ENCODE measurements at places on chromosomes 12 and 14.

- no peak for DNase-seq
These were observed 37.7 kb upstream of the TXNRD1 start for GRCh38 chr12:104177663-104178501.

DNA sequence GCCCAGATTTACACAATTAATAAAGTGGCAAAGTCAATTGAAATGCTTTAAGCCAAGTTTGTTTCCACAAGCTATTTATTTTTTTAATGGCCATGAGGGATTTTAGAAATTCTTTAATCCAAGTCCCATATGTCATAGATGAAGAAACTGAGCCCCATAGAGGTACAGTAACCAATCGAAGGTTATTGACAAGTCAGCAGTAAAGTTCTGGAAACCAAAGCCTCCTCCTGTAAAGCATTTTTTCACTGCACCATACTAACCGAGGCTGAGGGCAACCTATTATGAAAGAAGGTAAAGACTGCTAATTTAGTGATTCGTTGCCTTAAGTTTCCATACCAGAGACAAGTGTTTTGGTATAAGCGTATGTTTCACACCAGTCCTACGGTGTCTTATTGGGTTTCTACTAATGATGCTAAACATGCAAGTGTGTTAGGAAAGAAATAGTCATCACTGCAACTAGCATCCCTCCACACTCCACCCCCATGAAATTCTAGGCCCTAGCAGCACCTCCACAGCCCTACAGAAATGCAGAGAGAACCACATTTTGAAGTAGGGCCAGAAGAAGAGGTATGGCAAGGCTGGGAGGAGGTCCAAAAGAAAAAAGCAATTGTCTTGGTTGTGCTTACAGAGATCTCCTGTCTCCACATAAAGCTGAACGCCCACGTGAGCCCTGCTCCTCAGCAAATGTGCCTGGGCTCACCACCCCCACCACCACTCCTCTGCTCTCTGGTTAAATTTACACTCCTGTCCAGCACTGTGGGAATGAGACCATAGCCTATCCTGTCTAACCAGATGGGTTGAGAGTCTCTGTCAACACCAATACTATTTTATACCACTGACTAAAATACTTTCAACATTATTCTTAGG, 271.1 kb upstream of the G2E3 start:
- DNase-seq, result no peak

DNA sequence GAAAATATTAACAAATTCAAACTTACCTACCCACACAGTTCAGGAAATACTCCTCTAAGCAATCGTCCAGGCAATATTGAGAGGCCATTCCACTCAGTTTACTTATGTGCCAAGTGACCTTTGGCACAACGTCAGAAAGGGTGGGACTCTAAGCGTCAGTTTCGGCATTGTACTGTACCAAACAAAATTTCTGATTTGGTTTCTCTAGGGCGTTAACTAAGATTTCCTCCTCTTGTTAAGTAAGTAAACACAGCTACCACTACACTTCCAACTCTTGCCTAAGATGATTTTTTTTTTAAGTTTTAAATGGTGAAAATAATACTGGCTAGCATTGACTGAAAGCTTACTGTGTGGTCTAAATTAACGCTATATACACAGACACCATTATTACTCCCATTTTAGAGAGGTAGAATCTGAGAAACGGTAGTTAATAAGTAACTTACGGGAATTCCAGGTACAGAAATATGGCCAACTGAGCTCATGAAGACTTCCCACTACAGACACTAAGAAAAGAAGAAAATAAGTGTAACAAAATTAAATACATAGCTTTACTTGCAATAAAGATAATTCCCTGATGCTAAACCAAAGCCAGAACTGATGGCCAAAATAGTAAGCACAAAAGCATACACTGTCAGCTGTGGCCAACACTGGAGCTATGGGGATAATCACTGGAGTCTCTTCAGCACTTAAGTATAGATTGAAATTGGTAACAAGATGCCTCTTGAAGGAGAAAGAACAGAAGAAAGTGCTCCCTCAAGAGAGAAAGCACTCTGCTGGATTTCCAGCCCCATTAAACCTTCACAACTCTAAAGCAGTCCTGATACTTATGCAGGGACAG, 76.1 kb downstream of the EPS8 start:
- no peak for DNase-seq

DNA sequence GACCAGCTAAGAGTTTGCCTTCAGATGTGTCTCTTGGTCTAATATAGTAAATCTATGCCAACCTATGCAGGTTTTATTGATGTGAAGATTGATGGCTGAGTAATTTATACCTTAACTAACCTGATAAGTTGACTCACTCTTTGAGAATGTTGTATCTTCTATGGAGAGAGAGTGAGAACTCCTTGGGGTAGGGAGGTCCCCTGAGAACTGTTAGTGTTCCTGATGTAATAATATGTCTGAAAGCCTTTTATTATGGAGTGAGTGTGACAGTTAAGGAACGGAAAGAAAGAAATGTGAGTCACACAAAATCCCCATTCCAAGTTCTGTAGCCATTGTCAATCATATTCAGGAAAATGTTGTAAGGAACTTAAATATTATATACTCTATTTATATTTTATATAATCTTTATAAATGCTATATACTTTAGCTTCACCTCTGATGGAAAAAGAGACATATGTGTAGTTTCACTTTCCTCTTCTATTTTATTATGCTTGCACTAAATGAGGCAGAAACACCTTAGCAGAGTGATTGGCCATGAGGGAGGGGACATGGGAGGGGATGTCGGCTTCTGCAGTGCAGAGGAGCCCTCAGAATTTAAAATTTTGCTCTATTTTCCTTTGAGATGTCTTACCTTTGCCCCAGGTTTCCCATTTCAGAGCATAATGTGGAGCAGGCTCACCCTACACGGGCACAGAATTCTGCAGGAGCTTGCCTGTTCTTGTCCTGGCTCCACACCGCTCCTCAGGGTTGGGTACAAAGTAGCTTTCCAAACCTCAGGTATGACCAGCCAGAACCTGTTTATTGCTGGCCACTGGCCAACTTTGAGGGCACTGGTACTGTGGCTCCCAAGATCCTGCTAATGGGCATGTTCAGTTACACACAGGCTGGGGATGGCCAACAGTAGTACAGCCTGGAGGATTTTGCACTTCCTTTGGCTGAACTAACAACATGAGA, 57.7 kb downstream of the ARF6 start:
- DNase-seq, result no peak

DNA sequence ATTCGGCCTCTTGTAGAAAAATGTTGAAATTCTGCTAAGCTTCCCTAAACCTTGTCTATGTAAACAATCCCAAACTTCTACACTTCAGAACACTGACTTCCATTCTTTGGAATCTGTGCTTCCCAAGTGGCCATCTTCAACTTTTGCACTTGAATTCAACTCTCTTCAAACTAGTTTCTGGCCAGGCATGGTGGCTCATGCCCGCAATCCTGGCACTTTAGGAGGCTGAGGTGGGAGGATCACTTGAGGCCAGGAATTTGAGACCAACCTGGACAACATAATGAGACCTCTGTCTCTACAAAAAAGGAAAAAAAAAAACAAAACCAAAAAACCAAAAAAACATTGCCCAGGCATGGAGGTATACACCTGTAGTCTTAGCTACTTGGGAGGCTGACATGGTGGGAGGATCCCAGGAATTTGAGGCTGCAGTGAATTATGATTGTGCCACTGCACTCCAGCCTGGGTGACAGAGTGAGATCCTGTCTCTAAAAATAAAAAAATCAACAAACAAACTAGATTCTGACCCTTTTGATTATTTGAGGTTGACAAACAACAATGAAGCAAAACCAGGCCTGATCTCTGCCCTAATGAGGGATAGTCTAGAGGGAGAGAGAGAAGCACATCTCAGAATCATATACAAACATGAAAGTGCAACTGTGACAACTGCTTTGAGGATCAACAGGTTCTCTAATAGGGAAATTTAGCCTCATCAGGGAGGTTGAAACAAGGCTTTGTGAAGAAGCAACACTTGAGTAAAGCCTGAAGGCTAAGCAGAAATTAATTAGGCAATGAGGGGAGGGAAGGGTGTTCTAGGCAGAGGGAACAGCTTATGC, 11.6 kb upstream of the C12orf75 start:
- DNase-seq, result no peak

- no peak for DNase-seq
These were observed 94.4 kb downstream of the BICD1 start for GRCh38 chr12:32201096-32201495.

GRCh38 chr12:96083020-96083719, 47.8 kb upstream of the LTA4H start:
- DNase-seq, result no peak

GRCh38 chr14:77061630-77062257, 33.2 kb upstream of the IRF2BPL start:
- DNase-seq, result no peak

- DNase-seq, result no peak
These were observed 255.7 kb upstream of the FAR2 start for GRCh38 chr12:28893365-28893764.

DNA sequence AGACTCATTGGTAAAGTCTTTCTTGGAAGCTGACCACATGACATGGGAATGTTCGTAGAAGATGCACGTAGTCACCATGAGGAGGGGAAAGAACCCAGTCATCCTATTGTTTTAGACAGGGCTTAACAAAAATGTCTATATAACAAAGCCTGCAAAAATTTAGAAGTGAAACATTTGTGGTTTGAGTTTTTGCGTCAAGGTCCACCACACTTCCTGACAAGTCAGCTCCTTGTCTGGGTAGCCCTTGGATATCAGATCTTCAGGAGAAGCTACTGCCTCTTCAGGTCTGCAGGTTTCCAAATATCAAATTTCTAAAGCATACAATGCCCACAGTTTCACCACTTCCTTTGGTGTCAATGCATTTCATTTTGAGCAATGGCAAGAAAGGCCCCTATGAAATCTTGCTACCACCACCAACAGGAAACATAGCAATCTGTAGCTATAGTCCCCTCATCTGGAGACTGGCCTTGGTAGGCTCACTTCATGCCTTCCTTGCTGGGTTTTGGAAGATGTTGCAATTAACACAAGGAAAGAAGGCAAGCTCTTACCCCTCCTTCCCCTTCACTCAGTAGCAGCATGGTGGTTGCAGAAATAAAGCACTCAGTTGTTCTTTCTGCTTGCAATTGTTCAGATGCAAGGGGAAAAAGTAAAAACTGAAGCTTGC, 235.2 kb downstream of the PCNX1 start:
- no peak for DNase-seq

DNA sequence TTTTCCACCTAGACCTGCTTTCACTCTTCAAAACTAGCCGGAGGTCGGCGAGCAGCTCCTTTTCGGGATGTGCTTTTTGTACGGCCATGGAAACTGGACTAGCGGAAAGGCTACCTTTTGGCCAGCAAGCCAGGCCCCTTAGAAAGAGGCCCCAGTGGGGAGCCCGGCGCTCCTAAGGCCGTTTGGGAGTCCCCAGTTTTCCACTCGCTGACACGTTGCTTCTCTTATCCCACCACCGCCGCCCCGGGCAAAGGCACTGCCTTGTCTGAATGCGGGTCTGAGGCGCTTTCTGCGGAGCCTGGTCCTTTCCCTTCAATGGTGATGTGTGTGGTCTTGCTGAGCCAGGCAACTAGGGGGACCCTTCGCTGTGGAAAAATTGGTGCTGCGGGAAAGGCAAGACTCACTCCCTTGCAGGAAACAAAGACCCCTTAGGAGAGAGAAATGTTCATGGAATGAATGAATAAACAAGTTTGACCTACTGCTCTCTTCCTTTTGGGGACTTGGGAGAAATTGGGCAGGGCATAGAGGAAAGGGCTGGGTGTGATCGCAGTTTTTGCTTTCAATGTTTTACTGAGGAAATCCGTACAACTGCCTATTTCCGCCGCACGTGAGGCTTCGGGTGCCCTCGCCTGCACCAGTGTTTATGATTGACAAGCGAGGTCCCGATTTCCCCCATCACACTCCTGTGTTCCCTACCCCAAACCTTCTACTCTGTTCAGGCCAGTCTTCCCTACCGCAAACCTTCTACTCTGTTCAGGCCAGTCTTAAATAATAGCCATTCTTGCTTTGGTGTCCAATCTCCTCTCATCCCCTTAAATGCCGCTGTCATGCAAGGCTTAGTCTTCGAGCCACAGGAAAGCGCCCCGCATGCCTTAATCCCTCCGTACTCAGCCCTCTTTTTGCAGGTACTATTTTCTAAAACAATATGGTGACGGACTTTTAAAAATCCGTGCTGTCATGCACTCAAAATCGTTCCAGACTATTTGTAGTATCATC, 1.0 kb upstream of the SLC38A2 start:
- peak; percentile 32 for DNase-seq

DNA sequence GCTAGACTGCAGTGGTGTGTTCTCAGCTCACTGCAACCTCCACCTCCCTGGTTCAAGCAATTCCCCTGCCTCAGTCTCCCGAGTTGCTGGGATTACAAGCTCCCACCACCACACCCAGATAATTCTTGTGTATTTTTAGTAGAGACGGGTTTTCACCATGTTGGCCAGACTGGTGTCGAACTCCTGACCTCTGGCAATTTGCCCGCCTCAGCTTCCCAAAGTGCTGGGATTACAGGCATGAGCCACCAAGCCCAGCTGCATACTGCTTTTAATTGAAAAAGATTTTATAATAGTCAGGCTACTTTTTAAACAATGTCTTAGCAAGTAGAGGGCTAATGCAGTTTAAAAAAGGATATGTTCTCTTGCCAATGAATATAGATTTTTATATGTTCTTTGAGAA, 668.9 kb downstream of the SLC6A15 start:
- DNase-seq, result no peak

GRCh38 chr14:103118018-103118662, 5.1 kb upstream of the TNFAIP2 start:
- no peak for DNase-seq

DNA sequence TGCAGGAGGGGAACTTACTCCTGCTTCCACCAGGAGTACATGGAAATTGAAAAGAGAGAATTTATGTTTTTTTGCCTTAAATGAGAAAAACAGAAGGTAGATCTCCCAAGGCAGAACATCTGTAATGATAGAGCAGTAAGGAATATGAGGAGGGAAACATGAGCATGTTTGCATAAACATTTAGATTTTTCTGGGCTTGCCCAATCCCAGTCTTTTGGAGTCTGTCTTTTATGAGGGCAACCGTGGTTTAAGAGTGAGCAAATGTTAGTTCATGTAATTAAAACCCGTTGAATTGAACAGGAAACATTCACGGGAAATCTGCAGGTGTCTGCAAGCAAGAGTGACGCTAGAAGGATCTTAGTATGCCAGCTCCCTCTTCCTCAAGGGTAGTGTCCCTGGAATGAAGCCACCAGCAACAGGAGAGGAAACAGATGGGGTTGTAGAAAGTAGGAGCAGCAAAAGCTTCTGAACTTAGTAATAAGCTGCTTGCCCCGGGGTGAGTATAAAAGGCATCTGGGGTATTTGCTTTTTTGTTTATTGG, 79.3 kb downstream of the ARF6 start:
- DNase-seq, result no peak

DNA sequence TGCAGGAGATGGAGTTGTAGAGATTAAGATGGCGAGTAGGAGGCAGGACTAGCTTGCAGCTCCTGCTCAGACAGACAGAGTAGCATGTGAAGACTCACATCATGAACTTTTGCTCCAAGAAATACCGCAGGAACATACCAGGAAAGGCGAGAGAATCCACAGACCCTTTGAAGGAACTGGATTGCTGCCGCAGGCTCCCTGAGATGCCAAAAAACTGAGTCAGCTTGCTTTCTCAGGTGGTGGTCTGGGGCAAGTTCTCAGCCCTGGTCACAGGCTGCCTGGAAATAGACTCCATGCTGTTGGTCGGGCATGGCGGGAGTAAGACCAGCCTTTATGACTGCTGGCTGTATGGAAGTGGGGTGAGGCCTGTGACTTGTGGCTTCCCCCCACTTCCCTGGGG, 163.6 kb upstream of the NAV3 start:
- DNase-seq, result no peak

- no peak for DNase-seq
These were observed 645.5 kb downstream of the C12orf50 start for GRCh38 chr12:87383680-87384079.

- no peak for DNase-seq
These were observed 48.9 kb downstream of the SDR9C7 start for GRCh38 chr12:56885316-56885715.
